ENCODE measurements at places on chromosomes 6 and 20.

DNA sequence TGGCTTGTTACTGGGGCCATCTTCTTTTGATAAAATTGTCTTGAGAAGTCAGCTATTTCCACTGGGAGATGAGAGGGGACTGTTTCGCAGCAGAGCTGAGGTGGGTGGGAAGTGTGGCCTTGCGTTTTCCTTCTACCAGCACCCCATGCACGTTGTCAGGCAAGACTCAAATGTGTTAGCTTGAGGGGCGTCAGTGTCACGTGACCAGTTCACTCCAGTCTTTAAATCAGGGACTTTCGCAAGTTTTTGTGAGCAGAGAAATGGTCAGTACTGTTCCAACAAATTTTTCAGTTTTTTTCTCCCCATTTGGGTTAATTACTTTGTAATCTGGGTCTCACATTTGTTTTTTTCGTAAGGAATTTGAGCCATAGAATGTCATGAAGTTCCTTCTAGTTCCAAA, 20.7 kb upstream of the ADRM1 start:
- DNase-seq = no peak

- DNase-seq = no peak
Observed at GRCh38 chr6:30515106-30515505, 25.8 kb downstream of the HLA-E start.

DNA sequence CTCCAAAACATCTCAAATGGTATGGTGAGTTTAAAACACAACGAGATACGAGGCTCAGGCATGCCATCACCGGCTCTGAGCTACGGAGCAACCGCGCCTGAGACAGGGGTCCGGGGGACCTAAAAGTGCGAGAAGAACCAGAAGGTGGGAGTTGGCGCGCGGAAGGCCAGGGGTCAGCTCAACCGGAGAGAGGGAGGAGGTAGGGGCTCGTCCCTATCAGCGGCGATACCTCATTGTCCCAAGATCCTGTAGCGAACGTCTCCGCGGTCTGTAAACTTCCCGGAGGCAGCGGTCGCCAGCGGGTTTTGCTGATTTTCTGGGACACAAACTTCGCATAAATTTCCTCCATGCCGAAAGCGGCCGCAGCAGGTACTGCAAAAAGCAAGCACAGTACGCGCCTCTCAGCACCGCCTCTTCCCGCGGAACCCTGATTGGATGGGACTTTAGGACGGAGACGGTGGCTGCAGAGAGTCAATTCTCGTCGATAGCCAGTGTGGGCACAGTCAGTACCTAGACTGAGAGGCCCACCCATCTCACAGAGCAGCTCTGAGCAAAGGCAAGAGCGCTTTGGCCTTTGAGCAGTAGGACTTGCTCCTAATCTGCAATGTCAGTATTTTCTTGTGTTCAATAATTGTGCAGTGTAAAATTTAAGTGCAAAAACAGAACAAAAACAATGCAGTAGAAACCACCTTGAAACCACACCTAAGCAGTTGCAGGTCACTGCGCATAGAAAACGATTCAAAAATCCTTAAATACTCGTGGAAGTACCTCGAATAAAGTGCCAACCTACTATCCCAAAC, at the start of gene NUP43:
Gene NUP43, minus strand, starts transcription at position 383 of the 800 bp plus-strand sequence. Its CDS starts 34 bp downstream, at position 349.
- peak; percentile 86 for DNase-seq

DNA sequence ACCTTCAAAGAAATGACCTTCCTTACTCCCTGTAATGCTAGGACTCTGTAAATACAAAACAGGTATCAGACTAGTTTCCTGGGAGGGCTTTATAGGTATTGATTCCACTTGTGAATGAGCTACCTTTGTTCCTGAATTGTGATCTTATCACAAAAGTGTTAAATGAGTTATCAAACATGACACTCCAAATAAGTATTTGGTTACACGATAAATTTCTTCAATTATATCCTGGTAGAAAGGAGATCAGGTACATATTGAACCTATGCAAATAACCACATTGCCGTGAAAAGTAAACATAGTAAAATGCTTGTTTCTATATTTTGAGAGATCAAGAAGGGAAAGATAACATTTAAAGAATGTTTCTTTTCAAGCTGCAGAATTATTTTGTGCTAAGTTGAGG, 285.3 kb downstream of the HIVEP2 start:
- no peak for DNase-seq

- DNase-seq = no peak
Observed at GRCh38 chr6:138882369-138883017, 86.6 kb downstream of the ECT2L start.

DNA sequence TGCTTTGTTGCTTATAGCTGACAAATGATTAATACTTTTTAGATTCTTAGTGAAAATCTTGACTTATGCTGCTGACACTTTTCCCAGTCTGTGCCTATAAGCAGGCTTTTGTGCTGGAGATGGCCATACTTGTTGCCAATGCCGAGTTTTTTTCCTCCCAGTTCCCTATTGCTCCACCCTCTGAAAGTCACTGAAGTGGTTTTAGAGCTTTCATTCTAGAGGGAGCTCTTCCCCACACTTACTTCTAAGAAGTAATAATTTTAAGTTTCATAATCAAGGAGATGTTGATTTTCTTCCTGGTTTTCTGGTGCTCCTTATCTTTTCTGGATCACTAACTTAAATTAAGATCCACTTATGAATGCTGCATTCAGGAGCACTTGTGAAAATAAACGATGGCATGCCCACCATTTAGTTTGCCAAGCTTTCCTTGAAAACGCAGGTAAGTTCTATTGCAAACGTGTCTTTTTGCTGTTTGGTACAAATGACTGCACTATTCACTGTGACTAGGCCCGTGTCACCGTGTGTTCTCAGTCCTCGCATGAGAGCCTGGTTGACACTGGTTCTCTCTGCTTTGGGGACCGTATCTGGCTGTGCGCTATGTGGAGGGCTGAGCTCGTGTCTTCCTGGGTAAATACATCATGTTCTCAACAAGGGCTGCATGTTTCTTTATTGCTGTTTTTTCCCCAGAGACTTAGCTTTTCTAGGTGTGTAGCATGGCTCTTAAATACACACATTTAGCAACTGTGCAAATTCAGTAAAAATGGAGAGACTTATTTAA, 50.2 kb downstream of the GFRA4 start:
- no peak for DNase-seq
